Suprapubic skin (tissue), 4 donors: ENCODE measurements at places on chromosomes 16 and 17.
A peak's percentile ranks its signal among the peaks of the same experiment; 100 is the strongest.

GRCh38 chr17:72332367-72332766, 211.5 kb downstream of the SOX9 start:
- no peak for DNase-seq
- H3K4me3 ChIP-seq: no peak overlapping the region
- H3K36me3 ChIP-seq: no peaks in the 10 kb centered on the region
- H3K27ac ChIP-seq: no peak overlapping the region

- peaks cover 25% of the 10 kb centered on the region for H3K4me1 ChIP-seq
- DNase-seq: no peak
- no peak overlapping the region for H3K4me3 ChIP-seq
- H3K27ac ChIP-seq: peak overlapping the region; percentile 59
- no peaks in the 10 kb centered on the region for H3K36me3 ChIP-seq
Measured at GRCh38 chr16:66205287-66206231, 160.9 kb upstream of the CDH5 start.

- DNase-seq: no peak
- no peak overlapping the region for H3K27ac ChIP-seq
- no peaks in the 10 kb centered on the region for H3K27me3 ChIP-seq
- H3K4me3 ChIP-seq: no peak overlapping the region
- peaks cover 34% of the 10 kb centered on the region for H3K36me3 ChIP-seq
Measured at GRCh38 chr17:81076141-81076679, 41.3 kb downstream of the BAIAP2 start.

DNA sequence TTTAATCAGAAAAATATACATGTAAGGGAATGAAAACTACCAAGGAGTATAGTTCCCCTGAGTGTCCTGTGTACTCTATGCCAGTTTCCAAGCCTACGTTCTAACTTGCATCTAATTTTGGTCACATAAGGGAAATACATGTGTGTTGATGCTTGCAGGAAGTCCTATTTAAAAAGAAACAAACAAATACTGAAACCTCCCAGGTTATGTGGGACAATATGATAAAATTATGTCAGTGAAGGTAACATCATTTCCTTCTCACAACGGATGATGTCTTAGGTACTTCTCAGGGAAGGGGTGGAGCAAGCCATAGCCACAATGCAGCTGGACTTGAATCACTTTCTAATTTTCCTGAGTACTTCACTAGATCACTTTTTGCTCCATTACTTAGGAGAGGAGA, 115.9 kb downstream of the ZFHX3 start:
- no peaks in the 10 kb centered on the region for H3K27me3 ChIP-seq
- DNase-seq: no peak
- no peak overlapping the region for H3K4me3 ChIP-seq
- H3K27ac ChIP-seq: peak overlapping the region; percentile 43

DNA sequence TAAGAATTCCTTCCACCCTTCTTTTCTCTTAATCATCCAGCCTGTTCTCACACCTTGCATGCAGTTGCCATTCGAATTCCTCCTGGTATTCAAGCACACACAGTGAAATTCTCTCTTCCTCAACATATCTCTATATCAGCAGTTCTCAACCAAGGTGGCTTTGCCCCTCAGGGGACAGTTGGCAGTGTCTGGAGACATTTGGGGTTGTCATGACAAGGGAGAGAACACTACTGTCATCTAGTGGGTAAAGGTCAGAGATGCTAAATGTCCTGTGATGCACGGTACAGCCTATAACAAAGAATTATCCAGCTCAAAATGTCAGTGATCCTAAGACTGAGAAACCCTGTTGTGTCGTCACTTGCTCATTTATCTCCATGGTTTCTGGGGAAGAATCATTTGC, 94.8 kb upstream of the CPHXL start:
- H3K4me3 ChIP-seq: no peak overlapping the region
- no peaks in the 10 kb centered on the region for H3K36me3 ChIP-seq
- H3K27me3 ChIP-seq: no peaks in the 10 kb centered on the region
- H3K27ac ChIP-seq: no peak overlapping the region
- DNase-seq: no peak
- no peaks in the 10 kb centered on the region for H3K4me1 ChIP-seq

- no peak for DNase-seq
- no peaks in the 10 kb centered on the region for H3K4me1 ChIP-seq
- H3K27me3 ChIP-seq: no peaks in the 10 kb centered on the region
- no peak overlapping the region for H3K27ac ChIP-seq
Measured at GRCh38 chr16:87741700-87742415, 23.9 kb downstream of the KLHDC4 start.

GRCh38 chr17:32769846-32770245, 107.1 kb downstream of the MYO1D start:
- DNase-seq: no peak
- no peak overlapping the region for H3K4me3 ChIP-seq
- H3K27me3 ChIP-seq: no peaks in the 10 kb centered on the region
- peaks cover 24% of the 10 kb centered on the region for H3K36me3 ChIP-seq
- H3K4me1 ChIP-seq: no peaks in the 10 kb centered on the region

DNA sequence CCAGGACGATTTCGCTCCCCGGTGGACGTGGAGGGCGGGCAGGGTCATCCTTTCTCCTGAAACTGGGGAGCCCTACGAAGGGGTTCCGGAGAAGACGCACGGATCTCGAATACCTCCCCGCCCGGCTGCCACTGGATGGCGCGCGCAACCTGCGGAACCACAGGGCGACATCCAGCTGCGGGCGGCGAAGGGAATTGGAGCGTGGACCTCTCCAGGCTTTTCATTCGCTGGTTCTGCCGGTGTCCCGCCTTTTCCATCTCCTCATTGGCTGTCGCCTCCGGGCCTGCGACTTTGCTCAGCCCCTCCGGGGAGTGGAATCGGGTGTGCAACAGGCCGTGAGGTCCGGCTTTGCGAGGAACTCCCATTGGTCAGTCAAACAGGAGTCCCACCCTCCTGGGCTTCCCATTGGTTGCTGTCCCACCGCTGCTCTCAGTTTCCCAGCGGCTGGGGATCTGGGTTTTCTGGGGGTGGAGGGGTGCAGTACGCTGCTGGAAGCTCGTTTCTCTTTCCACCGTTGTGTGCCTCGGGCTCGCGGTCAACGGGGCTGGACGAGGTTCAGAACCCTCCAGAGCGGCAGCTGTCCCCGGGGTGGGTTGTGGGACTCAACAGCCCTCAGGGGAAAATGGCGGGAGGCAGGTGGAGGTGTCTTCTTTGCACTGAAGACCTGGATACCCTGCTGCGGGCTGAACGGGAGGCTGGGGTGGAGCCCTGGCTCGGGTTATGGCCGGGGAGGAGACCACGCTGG, 14.5 kb downstream of the OR1D5 start:
- peak overlapping the region; percentile 9 for H3K27ac ChIP-seq
- no peaks in the 10 kb centered on the region for H3K27me3 ChIP-seq
- DNase-seq: peak; percentile 97
- H3K4me1 ChIP-seq: peaks cover 16% of the 10 kb centered on the region
- peak overlapping the region; percentile 64 for H3K4me3 ChIP-seq

- peaks cover 42% of the 10 kb centered on the region for H3K4me1 ChIP-seq
- H3K4me3 ChIP-seq: peak overlapping the region; percentile 74
- peak overlapping the region; percentile 91 for H3K27ac ChIP-seq
- no peaks in the 10 kb centered on the region for H3K36me3 ChIP-seq
Measured at GRCh38 chr16:79599256-79599836, 1.2 kb downstream of the MAF start.

DNA sequence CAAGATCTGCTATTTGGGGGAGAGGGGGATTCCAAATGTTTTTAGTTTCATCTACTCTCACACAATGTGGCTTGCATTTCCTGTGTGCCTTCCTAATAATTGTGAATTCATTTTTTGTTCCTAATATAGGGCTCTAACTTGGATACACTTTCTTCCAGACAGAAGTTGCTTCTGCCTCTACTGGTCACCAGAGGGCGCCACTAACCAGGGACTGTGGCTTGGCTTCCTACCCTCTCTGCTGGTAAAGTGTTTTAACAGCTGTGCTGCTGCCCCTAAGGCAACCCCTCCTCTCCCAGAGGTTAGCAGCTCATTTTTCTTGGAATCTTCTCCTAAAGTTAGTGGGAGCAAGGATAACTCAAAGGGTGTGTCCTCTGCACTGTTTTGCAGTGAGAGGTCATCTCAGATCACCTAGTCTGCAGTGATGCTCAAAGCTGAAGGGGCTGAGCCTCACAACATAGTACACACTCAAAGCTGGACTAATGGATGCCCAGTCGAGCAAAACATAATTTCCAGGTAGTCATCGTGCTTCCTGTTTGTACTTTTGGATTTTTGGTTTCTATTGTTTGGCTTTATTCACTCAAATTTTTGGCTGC, 5.0 kb upstream of the PRSS54 start:
- H3K4me1 ChIP-seq: no peaks in the 10 kb centered on the region
- no peaks in the 10 kb centered on the region for H3K36me3 ChIP-seq
- no peak for DNase-seq

DNA sequence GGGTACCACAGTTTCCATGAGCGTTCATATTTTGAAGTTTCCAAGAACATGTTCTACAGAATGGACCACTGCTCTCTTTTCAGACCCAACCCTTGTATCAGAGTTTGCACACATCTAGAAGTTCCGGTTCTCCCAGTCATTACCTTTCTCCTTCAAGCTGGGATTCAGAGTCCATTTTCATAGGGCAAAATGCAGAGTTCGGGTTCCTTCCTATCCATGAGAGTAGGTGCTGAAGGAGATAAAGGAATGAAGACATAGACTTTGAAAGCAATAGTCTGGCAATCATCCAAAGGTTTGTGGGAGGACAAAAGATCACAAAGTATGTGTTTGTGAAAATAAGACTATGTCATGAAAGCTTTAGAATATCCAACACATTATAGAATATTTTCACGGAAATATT, 699.6 kb downstream of the MAF start:
- no peaks in the 10 kb centered on the region for H3K27me3 ChIP-seq
- H3K27ac ChIP-seq: no peak overlapping the region
- no peaks in the 10 kb centered on the region for H3K36me3 ChIP-seq
- DNase-seq: no peak
- no peak overlapping the region for H3K4me3 ChIP-seq

GRCh38 chr17:43810226-43810715, 22.7 kb downstream of the MPP3 start:
- no peak for DNase-seq
- H3K27ac ChIP-seq: no peak overlapping the region
- peaks cover 19% of the 10 kb centered on the region for H3K36me3 ChIP-seq
- H3K4me1 ChIP-seq: no peaks in the 10 kb centered on the region
- H3K27me3 ChIP-seq: no peaks in the 10 kb centered on the region
- H3K4me3 ChIP-seq: no peak overlapping the region

DNA sequence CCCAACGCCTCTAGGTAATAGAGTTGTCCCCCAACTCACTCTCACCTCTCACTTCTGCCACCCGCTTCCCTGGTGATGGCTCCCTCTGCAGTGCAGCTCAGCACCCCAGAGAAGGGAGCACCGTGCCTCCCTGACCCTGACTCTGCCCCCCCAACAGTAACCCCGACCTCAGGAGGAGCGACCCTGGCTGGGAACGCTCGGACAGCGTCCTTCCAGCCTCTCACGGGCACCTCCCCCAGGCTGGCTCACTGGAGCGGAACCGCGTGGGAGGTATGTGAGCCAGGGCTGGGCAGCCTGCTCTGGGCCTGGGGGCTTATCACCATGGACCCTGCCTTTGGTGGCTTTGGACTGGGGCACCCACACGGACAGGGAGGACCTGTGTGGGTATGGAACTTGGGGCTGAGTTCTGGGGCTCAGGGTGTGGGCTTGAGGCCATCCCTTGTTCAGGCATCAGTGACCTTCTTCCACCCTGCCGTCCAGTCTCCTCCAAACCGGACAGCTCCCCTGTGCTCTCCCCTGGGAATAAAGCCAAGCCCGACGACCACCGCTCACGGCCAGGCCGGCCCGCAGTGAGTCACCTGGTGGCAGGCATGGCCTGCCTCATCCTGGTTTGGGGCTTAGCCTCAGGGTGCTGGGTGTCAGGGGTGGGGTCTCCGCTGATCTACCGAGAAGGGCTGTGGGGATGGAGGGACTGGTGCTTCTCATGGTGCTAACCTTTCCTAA, 6.7 kb upstream of the C17orf107 start:
- H3K4me3 ChIP-seq: no peak overlapping the region
- no peak for DNase-seq
- H3K4me1 ChIP-seq: no peaks in the 10 kb centered on the region
- no peaks in the 10 kb centered on the region for H3K27me3 ChIP-seq
- H3K36me3 ChIP-seq: peaks cover 89% of the 10 kb centered on the region
- H3K27ac ChIP-seq: no peak overlapping the region

DNA sequence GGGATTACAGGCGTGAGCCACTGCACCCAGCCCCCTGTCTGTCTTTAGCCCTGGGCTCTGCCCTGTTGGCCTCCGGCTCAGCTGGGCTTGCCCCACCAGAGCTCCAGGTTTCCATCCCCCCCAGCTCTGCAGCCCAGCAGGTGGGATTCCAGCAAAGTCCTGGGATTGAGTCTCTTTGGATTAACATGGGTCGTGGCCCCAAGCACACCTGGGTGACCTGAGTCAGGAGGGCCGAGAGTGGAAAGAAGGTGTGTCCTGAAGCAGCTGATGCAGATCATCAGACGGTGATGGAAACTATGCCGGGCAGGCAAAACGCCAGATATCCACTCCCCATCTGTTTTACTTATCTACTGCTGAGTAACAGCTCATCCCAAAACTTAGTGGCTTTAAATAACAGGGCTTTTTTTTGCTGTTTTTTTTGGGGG, 72.5 kb downstream of the KNOP1 start:
- no peak overlapping the region for H3K4me3 ChIP-seq
- peak; percentile 62 for DNase-seq
- peaks cover 26% of the 10 kb centered on the region for H3K36me3 ChIP-seq
- no peaks in the 10 kb centered on the region for H3K4me1 ChIP-seq
- no peaks in the 10 kb centered on the region for H3K27me3 ChIP-seq
- H3K27ac ChIP-seq: no peak overlapping the region

DNA sequence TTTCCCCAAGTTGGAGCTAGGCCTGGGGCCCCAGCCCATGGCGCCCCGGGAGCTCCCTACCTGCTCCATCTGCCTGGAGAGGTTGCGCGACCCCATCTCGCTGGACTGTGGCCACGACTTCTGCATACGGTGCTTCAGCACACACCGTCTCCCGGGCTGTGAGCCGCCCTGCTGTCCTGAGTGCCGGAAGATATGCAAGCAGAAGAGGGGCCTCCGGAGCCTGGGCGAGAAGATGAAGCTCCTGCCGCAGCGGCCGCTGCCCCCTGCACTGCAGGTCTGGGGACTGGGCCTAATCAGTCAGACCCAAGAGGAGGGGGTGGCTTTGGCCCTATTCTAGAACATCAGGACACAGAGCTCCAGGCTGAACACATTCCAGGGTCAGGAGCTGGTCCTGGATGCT, 1.5 kb downstream of the RNF112 start:
- H3K27ac ChIP-seq: no peak overlapping the region
- no peaks in the 10 kb centered on the region for H3K36me3 ChIP-seq
- no peaks in the 10 kb centered on the region for H3K27me3 ChIP-seq
- no peak overlapping the region for H3K4me3 ChIP-seq
